ENCODE measurements at places on chromosomes 6 and 20.

DNA sequence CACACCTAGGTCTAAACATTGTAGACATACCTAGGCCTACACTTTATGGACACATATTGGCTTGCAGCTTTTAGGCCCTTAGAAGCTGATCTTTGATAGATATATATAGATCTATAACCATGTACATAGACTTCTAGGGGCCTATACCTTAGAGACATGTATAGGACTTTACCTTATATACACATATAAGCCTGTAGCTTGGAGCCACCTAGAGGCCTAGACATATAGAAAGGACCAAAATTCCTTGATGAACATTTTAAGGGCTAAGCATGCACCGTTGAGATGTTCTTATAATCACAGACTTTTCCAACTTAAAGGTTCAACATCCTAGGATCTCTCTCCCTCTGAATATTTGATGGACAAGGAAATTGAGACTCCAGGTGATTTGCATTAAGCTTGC lies 371.7 kb upstream of the SASH1 start:
- no peak for DNase-seq

- DNase-seq: no peak
Observed at GRCh38 chr20:53434662-53435061, 159.0 kb downstream of the ZNF217 start.

DNA sequence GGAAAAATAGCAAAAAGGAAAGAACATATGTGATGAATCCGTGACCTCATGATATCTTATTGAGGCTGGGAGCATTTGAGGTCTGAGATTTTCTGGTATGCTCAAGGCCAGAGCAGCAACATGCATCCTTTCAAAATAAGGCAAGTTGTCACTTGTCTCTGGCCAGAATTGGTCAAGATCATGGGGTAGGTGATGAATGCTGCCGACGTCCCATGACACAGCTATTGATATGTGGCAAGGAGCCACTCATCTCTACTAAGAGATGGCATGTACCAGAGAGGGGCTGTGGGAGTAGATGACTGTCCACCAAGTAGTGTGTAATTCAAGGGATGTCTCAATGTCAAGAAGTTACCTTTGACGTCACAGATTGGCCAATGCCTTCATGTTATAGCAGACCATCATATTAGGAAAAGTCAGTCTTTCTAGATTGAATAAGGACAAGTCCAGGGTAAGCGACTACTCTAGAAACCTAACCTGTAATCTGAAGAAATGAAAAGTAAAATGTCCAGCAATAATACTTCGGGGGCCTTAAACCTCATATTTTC lies 527.4 kb downstream of the BMP2 start:
- no peak for DNase-seq

DNA sequence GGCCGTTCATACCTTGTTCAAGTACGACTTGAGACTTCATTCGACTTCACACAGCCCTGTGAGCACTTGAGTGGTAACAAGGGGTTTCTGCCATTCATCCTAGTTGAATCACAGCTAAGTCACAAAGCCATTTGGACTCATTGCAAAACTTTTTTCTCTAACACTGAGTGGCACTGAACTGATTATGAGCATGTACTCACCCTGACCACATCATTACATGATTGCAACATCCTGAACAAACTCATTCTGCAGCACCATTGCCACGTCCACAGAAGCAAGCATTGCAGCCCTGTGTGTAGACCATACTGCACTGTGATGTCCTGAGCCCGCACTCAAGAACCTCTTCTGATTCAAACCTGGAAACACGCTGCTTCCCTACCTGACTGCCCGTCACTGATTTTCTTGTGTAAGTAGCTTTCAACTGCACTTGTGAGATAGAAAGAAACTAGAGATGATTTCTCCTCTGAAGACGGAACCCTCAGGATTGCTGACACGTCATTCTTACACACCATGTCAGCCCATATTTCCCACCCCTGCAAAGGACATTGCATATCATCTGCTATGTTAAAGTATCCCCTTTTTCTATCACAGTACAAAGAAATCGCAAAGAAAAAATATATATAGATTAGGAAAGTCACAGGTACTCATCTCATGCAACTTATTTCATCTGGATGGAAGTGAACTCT lies 81.6 kb downstream of the C6orf118 start:
- no peak for DNase-seq

DNA sequence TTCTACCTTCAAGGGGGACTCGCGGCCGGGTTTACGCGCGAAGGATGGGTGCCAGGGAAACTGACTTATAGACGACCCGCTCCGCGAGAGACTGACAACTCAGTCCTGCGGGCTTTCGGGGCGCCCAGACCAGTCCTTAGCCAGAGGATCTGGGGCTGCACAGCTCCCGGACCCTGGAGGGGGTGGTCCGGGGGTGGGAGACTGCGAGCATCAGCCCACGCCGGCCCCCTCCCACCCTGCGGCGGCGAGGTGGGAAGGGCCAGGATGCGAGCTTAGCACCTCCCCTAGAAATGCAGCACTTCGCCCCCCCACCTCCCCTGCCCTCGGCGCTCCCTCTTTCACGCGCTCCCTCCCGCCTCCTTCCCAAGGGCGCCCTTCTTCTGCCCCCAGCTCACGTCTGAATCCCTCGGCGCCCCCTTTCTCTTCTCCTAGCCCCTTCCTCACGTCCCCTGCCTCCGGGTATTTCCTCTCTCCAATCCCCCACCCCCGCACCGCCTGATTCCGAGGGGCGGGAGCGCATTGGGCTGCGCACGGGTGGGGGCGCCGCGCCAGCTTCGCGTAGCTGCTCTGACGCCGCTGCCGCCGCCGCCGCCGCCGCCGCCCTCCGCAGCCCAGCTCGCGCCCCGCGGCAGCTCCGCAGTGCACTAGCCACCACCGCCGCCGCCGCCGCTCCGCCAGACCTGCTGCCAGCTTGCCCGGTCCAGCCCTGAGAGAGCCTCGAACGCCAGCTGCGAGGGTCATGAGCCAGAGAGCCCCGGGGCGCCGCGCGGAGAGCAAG lies at the start of gene SLC32A1:
Gene SLC32A1 (plus strand): TSS at position 639 of the 778 bp plus-strand sequence. CDS start 239 bp downstream, outside the sequence.
- DNase-seq: no peak

GRCh38 chr6:165704045-165704748 lies 41.2 kb upstream of the PDE10A start:
- no peak for DNase-seq

- DNase-seq: no peak
Observed at GRCh38 chr6:8494730-8495129, 59.4 kb upstream of the SLC35B3 start.

- DNase-seq: no peak
Observed at GRCh38 chr6:12577124-12577850, 139.3 kb upstream of the PHACTR1 start.

GRCh38 chr6:71268735-71269437 lies 19.7 kb upstream of the OGFRL1 start:
- DNase-seq: no peak

DNA sequence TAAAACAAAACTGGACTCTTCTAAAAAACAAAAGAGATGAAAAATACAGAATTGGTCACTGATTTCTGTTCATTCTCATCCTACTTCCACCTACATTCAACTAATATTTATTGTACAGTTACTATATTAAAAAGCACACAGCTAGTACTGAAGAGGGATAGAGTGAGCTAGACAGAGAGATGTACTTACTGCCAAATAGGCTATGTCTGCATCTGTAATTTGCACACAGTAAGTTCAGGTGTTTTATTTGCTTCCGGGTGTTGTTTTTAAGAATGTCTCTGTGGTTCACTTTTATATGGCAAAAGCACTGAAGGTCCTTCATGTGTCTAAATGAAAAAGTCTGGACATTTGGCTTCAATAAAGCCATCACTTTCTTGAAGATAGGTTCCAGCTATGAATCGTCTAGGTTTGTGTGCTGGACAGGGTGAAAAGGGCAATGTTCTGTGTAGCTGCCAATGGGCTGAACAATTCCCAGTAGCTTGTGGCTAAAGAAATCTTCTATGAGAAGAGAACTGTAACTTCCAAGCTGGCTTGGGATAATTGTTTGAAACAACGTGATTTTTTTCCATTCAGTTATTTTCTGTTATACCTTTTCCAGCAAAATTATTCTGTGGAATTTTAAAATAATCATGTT lies 47.3 kb downstream of the EPB41L2 start:
- DNase-seq: no peak

DNA sequence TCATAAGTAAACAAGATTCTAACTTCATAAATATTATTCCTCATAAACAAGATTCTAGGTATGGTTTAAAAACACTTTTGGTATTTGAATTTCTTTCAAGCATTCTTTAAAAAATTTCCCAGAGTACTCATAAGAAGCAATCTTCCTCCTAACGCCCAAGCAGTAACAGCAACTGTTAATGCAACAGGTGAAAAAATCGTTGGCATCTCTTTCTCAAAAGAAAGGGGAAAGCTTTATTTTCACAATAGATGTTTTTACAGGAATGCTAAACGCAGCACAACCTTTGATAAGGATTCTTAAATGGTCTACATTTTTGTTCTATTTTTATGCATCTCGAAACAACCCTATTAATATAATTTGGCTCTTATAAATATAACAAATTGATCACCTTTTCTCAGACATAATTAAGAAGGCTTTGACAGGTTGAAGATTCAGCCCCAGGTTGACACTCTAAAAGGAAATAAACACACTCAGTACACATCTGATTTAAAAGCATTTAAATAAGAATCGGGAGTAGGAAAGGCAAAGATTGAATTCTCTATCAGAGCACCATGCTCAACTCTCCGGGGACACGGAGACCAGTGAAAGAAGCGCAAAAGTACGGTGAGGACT lies 634 bp downstream of the AHI1 start:
- DNase-seq: no peak

DNA sequence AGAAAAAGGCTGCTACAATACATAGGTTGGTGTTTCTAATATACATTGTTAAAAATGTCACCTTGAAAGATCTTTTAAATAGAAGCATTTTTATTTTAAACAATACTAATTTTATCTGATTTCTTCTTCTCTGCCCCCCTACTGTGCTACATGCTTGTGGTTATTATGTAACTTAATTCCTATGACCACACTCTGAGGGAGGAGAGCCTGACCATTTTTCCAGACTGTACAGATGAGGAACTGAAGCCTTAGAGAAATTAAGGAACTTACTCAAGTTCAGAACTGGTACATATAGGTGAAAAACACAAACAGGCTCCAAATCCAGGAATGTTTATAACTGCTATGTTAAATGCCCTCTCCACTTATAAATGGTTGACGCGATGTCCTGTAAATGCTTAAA lies 43.4 kb upstream of the ARHGAP18 start:
- no peak for DNase-seq

- DNase-seq: no peak
Observed at GRCh38 chr6:35359346-35359743, 17.0 kb downstream of the PPARD start.

DNA sequence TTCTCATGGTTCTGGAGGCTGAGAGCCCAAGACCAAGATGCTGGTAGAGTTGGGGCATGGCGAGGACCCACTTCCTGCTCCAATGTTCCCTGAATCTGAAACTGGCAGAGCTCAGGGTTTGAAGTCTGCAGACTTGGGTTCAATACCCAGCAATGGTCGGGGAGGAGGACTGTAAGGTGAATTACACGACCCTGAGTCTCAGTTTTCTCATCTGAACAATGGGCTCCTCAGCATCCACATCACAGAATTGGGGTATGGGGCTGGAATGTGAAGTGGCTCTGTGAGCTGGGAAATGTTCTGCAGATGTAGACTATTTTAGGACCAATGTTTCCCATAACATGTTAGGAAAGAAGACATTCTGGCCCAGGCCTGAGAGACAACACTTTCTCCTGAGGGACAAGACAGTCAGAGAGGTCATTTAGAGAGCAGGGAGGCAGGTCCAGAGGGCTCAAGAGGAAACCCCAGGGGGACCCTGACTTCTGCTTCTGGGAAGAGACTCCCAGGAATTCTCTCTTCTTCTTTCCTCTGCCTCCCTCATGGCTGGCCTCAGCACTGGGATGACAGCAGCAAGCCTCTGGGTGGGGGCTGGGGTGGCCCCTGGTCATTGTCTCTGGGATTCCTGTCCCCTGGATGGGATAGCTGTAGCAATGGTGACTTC lies 141.3 kb upstream of the PMEPA1 start:
- DNase-seq: no peak

DNA sequence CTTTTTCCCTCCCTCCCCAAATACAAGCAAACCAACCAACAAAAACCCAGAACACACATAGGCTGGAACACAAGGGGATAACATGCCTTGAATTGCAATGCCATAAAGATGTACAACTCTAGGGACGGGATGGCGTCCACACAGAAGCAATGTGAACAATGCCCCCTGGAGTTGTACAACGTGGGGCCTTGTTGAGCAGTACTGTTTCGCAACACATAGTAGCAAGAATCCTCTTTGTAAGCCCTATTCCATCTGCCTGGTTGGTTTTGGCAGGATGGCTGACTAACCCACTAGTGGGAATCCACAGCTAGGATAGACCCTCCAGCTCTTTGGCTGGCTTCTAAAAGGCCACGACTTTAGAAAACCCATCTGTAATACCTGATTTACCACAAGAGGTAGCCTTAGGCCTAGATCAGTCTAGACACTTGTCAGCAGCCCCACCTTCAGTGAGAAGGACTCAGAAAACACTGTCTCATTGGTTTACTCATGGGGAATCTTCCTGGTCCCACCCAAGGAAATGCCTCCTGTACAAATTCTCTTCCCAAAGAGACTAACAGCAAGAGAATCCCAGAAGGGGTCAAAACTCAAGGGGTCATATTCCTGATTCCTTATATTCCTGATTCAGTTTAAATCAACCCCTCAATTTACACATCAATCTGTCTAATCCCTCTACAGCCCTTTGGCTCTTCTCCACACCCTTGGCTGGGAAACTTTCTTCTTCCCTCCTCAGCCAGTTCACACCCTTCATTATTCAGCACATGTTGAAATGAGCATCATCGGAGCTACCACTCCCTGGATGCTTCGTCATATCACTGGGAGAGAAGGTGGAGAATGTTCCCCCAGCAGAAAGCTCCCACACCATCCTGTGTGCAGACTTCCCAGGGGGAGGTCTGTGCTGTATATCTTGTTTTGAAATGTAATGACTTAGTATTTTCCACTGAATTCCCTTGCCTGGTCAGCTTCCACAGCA lies 622.4 kb upstream of the FLRT3 start:
- DNase-seq: no peak

DNA sequence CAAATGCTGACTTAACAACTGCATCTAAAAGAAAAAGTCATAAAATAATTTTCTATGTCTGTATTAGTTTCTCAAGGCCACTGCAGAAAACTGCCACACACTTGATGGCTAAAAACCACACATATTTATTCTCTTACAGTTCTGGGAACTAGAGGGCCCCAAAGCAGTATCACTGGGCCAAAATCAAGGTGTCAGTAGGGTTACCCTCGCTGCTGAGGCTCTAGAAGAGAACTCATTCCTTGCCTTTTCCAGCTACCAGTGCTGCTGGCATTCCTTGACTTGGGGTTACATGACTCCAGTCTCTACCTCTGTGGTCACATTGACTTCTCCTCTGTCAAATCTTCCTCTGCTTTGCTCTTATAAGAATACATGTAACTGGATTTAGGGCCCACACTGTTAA lies 124.6 kb upstream of the THEMIS start:
- DNase-seq: no peak

- no peak for DNase-seq
Observed at GRCh38 chr6:106281088-106281487, 44.5 kb downstream of the ATG5 start.

GRCh38 chr20:52682237-52682636 lies 289.9 kb upstream of the TSHZ2 start:
- DNase-seq: no peak

Data from mesenteric fat pad (tissue), 1 donor.